ENCODE measurements at places on chromosomes 5 and 9.

- DNase-seq = no peak
These were observed 81.9 kb upstream of the ADAMTS2 start for GRCh38 chr5:179427032-179427675.

DNA sequence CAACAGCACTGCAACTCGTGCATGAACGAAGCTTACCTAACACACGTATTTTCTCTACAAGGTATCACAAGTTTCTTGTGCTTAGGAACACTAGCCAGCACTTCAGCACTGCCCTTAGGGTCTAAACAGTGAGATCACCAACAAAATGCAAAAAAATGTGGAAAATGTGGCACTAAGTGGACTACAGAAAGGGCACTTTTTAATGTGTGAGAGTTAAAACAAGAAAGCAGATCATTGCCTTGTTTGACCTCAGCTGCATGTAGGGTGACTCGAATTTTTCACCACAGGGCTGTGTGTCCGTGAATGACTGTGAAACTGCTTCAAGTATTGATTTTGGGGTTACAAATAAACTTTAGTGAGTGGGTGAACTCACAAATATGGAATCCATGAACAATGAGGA, 90.5 kb downstream of the MARCHF3 start:
- no peak for DNase-seq

GRCh38 chr5:168211936-168212335, 79.5 kb upstream of the WWC1 start:
- no peak for DNase-seq

GRCh38 chr5:146766013-146766412, 112.5 kb downstream of the PPP2R2B start:
- no peak for DNase-seq

GRCh38 chr5:179862891-179863290, 4.3 kb upstream of the MRNIP start:
- no peak for DNase-seq

DNA sequence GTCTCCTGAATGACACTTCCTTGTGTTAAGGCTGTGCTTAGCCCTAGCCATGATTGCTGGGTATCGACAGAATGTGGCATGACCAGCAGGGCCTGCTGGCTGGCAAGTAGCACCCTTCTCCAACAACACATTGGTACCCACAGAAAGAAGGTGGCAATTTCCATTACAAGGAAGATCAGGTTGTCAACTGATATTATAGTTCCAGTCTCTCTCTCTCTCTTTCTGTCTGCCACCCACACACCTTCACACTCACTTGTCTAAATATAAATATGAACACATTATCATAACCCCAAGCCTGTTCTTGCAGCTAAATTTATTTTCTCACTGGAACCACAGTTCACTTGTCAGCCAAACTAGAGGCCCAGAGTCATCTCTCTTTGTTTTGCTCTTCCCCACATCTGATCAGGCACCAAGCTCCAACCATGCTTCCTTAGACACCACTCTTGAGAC, 408.1 kb upstream of the PIK3R1 start:
- no peak for DNase-seq

DNA sequence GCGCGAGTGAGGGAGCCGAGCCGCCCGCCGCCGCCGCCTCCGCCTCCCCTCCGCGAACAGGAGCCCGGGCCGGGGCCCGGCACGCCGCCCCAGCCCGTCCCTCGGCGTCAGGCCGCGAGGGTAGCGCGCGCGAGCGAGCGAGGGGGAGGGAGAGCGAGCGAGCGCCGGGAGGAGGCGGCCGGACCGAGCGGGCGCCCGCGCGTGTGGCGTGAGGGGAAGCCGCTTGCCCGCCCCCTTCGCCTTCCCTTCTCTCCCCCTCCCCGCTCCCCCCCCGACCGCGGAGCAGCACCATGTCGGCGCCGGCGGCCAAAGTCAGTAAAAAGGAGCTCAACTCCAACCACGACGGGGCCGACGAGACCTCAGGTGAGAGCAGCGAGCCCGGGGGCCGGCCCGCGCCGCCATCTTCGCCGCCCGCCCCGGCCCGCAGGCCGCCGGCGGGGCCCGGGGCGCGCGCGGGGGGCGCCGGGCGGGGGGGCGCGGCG, 312 bp downstream of the SET start:
- DNase-seq = no peak

DNA sequence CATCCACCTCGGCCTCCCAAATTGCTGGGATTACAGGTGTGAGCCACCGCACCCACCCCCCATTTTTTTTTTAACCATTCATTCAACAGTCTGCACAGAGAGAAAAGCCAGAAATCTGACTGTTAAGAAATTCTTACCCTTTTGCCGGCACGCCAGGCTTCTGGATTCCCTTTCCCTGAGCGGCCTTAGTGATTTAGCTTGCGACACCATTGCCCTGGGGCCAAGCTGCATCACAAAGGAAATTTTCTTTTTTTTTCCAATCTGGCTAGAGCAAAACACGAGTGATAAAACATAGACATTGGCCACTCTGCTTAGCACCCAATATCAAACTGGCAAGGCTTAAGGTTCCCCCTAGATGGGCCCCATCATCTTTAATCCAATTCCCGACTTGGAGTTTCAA, 21.2 kb upstream of the ATOSB start:
- no peak for DNase-seq

GRCh38 chr9:114456929-114457328, 48.3 kb downstream of the WHRN start:
- no peak for DNase-seq

- DNase-seq = peak; percentile 84
These were observed 42.7 kb upstream of the LIFR start for GRCh38 chr5:38598994-38599617.

DNA sequence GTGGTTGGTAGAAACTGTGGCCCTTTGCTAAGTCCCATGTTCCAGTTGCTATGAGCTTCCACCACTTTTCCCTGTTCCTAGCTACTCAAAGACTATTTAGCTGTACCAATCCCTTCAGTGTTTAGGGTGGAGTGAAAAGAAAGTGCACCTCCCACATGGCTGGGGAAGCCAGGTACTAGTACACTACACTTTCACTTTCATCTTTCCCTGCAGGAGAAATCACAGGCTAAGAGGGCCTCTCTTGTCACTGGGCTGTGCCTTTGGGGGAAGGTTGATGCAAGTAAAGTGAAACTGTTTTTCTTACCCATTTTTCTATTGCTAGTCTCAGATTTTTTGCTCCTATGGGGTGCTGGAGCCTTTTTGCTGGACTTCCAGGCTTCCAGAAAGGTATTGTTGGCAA, 33.5 kb upstream of the CKS2 start:
- DNase-seq = no peak

GRCh38 chr5:133145436-133146170, 93.8 kb downstream of the HSPA4 start:
- no peak for DNase-seq

DNA sequence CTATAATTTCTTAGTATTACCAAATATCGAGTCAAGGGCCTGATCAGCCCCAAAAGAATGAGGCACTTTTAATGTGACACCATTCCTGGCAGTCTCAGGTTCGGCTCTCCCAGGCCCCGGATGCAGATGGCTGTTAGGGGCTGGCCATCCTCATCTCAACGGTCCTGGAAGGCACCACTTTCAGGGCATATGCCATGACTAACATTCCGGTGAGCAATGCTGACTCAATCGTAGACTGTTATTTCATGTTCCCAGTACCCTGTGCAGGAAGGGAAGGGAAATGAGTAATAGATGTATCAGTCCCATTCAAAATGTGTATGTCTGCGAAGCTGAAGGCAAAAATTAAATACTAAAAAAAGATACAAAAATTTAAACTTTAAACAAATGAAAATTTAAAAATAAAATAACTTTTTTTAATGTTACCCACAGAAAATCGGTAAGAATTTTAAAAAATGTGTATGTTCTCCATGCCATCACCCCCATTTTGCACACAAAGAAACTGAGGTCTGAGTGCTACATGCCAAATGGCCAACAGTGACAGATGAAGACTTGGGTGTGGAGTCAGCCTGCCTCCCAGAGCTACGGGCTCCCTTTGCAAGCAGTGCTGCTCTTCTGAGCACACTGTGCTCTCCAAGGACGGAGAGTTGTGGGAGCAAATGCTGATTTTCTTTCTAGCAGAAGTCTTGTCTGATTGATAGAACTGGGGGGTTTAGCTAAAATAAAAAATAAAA, 79.0 kb downstream of the GLDC start:
- peak; percentile 98 for DNase-seq

DNA sequence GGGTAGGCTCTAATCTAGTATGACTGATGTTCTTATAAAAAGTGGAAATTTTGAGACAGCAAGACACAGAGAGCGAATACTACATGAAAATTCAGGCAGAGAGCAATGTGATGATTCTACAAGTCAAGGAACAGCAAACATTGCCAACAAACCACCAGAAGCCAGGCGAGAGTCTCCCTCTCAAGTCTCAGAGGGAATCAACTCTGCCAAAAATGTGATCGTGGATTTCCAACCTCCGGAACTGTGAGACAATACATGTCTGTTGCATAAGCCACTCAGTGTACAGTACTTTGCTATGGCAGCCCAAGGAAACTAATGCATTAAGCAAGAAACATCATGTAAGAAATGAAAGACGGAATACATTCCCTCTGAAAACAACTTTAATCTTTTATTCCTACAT, 52.1 kb upstream of the CCNG1 start:
- no peak for DNase-seq

GRCh38 chr5:179974246-179974945, 66.7 kb upstream of the TBC1D9B start:
- no peak for DNase-seq

DNA sequence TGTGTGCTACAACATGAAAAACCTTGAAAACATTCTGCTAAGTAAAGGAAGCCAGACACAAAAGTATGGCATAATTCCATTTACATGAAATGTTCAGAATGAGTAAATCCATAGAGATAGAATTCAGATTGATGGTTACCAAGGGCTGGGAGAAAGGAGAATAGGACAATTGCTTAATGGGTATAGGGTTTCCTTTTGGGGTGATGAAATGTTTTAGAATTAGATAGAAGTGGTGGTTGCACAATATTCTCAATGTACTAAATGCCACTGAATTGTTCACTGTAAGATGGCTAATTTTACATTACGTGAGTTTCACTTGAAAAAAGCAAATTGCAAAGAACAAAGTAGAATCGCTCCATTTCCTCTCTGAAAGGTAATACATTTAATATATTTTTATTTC, 43.0 kb upstream of the GAS1 start:
- no peak for DNase-seq

DNA sequence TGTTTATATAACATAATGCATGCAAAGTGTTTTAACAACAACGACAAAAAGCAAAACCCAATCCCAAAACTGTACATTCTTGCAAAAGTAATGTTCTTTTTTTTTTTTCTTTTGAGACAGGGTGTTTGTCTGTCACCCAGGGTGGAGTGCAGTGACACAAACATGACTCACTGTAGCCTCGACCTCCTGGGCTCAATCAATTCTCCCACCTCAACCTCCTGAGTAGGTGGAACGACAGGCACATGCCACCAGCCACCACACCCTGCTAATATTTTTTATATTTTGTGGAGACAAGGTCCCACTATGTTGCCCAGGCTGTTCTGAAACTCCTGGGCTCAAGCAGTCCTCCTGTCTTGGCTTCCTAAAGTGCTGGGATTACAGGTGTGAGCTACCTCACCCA, 13.6 kb upstream of the HAVCR1 start:
- no peak for DNase-seq

DNA sequence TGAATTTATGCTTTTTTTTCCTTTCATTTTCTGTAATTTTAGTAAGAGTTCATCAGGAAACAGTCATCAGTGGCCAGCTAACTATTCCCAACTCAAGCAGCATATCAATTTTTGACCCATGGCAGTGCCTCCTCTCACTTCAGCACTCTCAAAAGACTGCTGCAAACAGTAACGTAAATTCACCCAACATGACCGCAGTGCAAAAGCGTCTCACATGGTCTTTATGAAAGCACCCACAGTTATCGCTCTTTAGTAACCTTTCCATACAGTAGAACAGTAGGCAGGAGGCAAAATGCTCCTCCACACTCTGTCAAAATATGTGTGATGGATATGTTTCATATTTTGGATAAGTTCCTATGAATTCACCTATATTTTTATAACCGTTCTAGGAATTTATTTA, 48.6 kb downstream of the PARP8 start:
- DNase-seq = no peak

- DNase-seq = peak; percentile 90
These were observed 48.0 kb upstream of the CAST start for GRCh38 chr5:96614110-96614691.

- DNase-seq = no peak
These were observed 711 bp downstream of the PGGT1B start for GRCh38 chr5:115262011-115262320.

GRCh38 chr5:98929710-98930298, 997 bp upstream of the CHD1 start:
- DNase-seq = no peak

- peak; percentile 74 for DNase-seq
These were observed 48.7 kb downstream of the PCSK1 start for GRCh38 chr5:96384353-96384752.

DNA sequence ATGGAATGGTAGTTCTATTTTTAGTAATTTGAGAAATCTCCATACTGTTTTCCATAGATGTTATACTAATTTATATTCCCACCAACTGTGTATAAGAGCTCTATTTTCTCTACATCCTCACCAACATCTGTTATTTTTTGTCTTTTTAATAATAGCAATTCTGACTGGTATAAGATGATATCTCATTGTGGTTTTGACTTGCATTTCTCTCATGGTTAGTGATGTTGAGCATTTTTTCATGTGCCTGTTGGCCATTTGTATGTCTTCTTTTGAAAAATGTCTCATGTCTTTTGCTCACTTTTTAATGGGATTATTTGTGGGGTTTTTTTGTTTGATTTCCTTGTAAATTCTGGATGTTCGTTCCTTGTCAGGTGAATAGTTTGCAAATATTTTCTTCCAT, 154.4 kb downstream of the ZSWIM6 start:
- no peak for DNase-seq

GRCh38 chr9:72586388-72587130, 65.2 kb downstream of the TMC1 start:
- DNase-seq = peak; percentile 76

DNA sequence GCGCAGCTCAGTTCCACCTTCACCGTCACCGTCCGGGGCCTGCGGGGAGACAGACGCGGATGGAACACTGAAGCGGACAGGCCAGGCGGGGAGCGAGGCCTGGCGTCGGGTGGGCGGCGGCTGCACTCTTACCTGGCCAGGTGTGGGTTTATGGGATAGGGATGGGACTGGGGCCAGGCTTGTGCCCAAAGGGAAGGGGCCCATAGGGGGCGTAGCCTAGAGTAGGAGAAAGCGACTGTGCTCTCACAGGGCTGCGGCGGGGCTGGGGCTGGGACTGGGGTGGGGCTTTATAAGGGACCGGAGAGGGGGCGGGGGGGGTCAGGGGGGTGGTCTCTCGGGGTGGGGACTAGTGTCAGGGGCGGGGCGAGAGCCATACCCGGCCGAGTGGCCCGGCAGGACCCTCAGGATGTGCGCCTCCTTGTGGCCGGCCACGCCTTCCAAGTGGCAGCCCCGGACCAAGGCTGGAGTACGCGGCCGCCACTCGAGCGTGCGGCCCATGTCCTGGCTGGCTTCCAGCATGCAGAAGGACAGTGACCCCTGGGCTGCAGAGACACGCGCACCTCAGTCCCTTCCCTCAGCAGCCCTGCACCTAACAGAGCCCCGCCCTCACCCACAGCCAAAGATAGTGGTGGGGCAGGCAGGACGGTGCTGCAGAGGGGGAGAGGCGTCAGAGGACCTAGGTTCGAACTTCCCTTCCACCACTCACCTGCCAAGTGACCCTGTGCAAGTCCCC, 22.8 kb downstream of the FPGS start:
- DNase-seq = no peak

- no peak for DNase-seq
These were observed 30.5 kb upstream of the DAB2IP start for GRCh38 chr9:121620777-121621449.
